ENCODE measurements at places on chromosomes 3 and 15.

DNA sequence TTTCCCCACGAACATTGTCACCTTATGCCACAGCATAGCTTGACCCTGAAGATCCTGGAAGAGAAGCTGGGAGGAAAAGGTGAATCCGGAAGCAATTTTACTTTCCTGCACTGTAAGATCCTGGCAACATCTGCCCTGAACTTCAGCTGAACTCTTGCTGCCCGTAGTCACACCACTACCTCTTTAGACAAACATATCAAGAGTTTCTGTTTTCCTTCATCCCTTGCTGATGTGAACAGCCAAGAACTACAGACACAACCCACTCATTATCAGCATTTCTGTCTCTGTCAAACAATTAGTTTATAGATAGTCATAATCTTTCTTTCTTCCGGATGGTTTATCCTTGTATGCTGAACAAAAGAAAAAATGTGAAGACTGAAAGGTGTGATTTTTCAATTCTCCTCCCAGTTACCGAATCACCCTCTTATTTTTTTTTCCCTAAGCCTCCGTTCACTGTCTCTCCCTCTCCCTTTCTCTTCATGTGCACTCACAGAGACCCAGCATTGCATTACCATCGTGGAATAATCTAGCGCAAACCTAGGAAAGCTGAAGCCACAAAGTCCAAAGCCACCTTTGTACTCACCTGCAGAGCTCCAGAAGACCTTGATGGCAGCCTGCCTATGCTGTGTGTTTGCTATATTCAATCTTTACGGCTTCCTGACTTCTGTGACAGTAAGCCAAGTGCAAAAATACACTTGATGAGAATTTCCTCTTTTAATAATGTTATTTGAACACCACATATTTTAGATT, 229.2 kb downstream of the CDIN1 start:
- DNase-seq, result no peak

DNA sequence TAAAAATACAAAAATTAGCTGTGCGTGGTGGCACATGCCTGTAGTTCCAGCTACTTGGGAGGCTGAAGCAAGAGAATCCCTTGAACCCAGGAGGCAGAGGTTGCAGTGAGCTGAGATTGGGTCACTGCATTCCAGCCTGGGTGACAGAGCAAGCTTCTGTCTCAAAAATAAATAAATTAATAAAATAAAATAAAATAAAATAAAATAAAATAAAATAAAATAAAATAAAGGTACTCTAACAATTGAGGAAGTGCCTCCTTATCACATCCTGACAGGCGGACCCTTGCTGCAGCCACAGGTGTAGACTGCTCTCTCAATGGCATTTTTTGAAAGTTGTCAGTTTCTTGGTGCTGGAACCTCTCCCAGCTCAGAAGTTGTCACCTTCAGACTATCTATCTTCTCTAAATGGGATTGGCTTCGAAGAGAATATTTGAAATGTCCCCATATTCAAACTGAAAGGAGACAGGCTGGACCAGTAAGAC, 304.1 kb downstream of the RORA start:
- DNase-seq, result no peak

GRCh38 chr15:27486051-27486450, 515.1 kb downstream of the GABRG3 start:
- DNase-seq, result no peak

GRCh38 chr15:40084650-40085049, 24.0 kb downstream of the BMF start:
- DNase-seq, result no peak

DNA sequence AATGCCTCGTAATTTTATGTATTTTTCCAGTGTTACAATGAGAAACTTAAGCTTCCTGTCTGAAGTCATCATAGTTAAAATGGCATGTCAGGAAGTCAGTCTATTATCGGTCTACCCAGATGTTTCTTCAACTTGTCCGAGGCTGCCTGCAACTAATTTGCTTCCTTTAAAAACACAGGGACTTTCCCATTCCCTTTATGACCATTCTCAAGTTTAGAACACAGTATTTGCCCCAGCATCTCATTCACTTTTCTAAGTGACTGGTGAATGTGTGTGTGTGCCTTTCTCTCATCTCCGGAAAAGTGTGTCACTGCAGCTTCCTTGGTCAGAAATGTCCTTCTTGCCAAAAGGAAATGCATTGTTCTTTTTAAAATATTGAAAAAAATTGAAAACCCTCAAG, 466.6 kb downstream of the RAP2B start:
- no peak for DNase-seq

- DNase-seq, result no peak
Observed at GRCh38 chr3:128501431-128501830, 8.4 kb upstream of the GATA2 start.

DNA sequence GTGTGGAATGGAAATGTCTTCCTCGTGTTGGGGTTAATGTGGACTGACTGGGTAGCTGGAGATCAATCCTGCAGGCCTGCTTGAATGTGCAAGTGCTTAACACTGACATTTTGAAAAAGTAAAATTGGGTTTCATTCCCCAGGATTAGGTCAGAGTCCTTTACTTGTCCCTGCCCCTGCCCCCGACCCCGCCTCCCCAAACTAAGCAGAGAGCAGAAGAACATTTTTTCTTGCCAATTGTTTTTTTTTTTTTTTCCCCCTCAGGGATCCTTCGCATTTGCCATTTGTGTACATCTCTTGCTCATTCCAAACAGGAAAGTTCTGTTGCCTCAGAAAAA, 147.0 kb upstream of the NR2F2 start:
- DNase-seq, result no peak

DNA sequence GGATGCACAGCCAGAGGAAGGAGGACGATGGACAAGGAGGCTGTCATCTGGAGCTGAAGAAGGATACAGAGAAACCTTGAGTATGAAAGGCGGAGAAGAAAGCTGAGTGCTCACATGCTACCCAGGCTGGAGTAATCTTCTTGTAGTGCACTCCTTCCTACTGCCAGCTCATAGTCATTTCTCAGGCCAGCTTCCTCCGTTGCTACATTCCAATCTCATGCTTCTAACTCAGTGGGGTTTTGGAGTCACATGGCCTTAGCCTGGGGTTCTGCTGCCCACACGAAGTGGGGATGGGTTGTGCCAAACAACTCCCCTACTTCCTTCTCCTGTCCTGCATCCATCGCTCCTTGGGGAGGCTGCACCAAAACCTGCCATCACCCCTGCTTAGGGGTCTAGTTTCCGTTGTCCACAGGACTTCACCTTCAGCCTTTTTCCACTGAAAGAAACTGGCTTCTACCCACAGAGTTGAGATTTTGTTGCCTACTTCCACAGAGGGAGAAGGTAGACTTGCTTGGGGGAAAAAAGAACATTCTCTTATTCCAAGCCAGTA, 239.9 kb downstream of the EPHB1 start:
- DNase-seq, result no peak

GRCh38 chr3:119025171-119025795, 9.4 kb downstream of the IGSF11 start:
- no peak for DNase-seq

DNA sequence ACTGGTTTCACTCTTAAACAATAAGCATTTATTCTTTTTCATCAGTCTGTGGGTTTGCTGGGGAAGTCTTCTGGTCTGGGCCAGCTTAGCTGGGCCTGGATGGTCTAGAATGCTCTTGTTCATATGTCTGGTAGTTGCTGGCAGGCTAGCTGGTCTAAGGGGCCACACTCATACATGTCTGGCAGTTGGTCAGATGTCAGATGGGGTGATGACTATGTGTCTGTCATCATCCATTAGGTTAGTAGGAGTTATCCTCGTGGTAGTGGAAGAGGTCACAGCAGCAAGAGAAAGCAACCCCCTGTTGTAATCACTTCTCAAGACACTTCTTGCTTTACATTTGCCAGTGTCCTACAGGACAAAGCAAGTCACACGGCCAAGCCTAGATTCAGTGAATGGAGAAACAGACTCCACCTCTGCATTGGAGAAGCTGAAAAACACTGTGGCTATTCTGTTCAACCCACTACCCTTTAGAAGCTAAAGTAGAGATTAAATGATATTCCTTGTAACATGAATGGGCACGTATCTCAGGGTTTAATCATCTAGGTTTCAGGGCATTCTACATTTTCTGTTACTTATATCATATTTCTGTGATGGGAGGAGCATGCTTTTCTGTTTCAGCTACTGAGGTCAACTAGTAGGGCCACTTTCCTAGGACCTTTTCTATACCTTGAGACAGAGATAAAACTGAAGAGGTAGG, 5.5 kb upstream of the ARID3B start:
- DNase-seq, result no peak

GRCh38 chr3:196686436-196686835, 25.6 kb downstream of the CEP19 start:
- no peak for DNase-seq

GRCh38 chr3:139537795-139538621, 1.5 kb downstream of the RBP1 start:
- DNase-seq, result no peak

DNA sequence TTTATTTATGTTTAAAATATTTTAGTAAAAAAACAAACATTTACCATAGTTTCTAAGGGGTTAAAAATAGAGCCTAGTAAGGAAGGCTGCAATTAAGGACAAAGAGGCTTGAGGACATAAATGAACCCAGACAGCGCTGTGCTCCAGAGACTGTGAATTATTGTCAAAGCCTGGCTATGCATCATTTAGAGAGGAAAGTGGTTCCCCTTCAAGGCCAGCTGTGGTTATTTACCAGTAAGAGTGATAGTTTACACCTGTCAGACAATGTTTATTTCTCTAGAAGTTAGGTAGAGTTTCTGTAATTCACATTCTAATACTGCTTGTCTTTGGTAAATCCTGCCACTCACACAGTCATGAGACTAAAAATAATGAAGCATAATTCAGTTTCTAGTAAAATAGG, 32.4 kb upstream of the PIK3R4 start:
- DNase-seq, result no peak

All from SK-N-MC (cell line).